T follicular helper cell (primary cell): ENCODE measurements at places on chromosomes 1 and 21.

DNA sequence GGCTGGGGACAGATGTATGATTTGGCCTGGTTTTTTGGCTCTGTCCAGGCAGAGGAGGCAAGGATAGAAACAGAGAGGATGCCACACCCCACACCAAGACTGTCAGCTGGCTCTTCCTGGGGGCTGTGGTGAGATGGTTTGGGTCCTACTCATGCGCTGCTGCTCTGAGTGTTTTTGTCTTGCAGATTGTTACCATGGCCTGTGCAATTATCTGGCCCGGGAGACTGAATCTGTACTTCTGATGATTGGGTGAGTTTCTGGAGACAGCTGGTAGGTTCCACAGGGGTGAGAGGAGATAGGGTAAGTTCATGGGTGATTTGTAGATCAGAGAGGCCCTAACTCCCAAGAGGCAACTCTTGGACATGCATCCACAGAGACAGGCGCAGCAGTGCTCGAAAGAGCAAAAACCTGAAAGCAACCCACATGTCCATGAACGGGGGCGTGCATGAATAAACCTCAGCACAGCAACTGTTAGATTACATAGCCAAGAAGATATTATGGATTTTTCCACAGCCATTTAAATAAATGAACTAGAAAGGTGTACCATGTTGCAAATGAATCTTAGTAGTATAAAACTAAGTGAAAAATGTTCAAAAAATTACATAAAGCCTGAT, 17.8 kb downstream of the AADACL4 start:
- DNase-seq, result no peak

- no peak for DNase-seq
Observed at GRCh38 chr21:36127250-36127904, 7.5 kb upstream of the CBR3 start.

DNA sequence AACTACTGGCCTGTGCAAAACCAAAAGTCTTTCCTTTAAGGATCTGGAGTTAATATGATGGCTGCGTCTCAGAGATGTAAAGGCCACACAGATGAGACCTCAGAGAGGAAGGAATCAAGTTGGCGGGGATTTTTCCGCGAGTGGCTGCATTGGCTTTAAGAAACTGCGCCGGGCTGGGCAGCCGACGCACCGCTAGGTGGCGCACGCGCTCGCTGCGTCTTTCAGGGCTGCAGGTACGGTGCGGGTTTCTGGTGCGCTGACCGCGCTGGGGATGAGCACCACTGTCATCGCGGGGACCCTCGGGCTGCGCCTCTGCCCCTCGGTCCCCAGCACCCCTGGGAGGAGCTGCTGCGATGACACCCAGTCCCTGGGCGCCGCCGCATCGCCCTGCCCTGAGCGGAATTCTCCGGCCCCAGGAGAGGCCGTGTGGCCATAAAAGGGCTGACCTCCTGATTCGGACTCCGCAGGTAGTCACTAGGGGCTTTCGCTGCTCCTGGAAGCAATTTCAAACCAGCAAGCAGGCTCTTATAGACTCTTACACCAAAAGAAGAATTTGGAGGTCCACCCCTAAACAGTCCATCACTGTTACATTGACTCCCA, 241.0 kb downstream of the KCNJ6 start:
- DNase-seq, result peak; percentile 9

GRCh38 chr1:77513839-77514763, 168.4 kb downstream of the ZZZ3 start:
- no peak for DNase-seq

DNA sequence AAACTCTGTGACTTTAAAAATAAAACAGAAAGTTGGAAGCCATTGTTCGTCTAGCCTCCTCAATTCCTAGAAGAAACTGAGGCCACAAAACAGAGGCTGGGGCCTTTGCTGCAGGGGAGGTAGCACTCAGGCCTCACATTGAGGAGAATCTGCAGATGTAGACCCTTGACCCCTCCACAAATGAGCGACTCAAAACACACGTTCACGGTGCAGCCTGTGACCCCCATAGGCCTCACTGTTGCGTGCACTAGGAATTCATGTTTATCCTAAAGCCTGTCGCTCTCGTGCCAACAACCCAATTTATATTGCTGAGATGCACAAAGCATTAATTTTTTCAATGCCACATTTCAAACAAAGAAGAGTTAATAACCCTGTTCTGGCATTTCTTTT, 5.6 kb downstream of the TMEM51 start:
- no peak for DNase-seq

- no peak for DNase-seq
Observed at GRCh38 chr1:17183388-17184160, 21.4 kb upstream of the PADI1 start.

- no peak for DNase-seq
Observed at GRCh38 chr1:222928212-222928611, 113.4 kb downstream of the DISP1 start.

DNA sequence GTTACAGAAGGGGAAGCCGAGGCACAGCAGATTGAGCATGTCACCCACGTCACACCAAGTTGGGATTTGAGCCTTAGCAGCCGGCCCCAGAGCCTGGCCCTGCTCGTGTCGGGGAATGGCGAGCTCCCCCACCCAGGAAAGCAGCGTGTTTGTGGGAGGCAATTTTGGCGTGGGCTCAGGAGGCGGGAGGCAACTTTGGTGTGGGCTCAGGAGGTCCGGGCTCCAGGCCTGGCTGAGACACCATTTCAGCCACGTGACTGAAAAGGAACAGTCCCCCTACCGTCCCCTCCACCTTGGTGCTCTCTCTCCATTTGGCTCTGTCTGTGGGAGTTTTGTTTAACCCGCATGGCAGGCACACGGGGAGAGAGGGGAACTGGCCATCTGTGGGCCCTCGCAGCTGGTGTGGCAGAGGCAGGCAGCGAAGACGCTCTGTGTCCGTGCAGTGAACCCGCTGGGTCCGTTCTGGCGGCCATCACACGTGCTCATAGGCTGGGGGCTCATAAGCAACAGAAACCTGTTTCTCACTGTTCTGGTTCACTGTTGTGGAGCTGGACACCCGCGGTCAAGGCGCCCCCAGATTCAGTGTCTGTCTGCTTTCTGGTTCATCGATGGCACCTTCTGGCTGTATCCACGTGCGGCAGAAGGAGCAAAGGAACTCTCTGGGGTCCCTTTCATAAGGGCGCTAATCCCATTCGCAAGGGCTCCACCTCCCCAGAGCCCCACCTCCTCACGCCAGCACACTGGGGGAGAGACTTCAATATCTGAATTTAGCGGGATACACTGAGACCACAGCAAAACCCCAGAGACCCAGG, 110.2 kb downstream of the CRYAA start:
- DNase-seq, result no peak

- DNase-seq, result no peak
Observed at GRCh38 chr1:22252251-22252650, 109.4 kb upstream of the WNT4 start.

GRCh38 chr1:245277276-245277675, 122.5 kb downstream of the KIF26B start:
- DNase-seq, result no peak

- no peak for DNase-seq
Observed at GRCh38 chr1:101846820-101847219, 149.9 kb downstream of the OLFM3 start.

- no peak for DNase-seq
Observed at GRCh38 chr21:29674343-29674742, 265.5 kb downstream of the GRIK1 start.

- DNase-seq, result no peak
Observed at GRCh38 chr1:241396747-241397681, 40.0 kb upstream of the RGS7 start.

DNA sequence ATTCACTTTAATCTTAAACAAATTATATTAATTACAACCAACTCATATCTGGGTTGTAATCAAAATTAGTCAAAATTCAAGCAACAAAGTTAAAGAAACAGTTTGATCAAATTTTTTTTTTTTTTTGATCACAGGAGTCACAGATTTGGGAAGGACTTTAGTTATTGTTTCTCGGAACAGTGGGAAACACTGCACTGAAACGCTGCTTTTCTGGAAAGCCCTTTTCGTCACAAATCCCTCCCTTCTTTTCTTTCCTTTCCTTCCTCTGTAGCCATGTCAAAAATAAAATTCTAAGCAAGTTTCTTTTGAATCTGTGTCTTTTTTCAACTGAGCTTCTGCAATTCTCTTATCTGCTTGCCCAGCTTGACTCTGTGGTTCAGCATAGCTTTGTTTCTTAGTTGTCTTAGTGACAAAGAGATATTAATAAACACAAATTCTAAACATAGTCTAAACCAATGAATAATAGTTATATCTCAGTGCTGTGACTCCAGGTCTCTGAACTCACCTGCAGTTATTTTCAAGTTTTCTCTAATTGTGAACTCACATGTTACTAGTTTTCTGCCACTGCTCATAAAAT, 53.8 kb downstream of the PTGS2 start:
- no peak for DNase-seq

DNA sequence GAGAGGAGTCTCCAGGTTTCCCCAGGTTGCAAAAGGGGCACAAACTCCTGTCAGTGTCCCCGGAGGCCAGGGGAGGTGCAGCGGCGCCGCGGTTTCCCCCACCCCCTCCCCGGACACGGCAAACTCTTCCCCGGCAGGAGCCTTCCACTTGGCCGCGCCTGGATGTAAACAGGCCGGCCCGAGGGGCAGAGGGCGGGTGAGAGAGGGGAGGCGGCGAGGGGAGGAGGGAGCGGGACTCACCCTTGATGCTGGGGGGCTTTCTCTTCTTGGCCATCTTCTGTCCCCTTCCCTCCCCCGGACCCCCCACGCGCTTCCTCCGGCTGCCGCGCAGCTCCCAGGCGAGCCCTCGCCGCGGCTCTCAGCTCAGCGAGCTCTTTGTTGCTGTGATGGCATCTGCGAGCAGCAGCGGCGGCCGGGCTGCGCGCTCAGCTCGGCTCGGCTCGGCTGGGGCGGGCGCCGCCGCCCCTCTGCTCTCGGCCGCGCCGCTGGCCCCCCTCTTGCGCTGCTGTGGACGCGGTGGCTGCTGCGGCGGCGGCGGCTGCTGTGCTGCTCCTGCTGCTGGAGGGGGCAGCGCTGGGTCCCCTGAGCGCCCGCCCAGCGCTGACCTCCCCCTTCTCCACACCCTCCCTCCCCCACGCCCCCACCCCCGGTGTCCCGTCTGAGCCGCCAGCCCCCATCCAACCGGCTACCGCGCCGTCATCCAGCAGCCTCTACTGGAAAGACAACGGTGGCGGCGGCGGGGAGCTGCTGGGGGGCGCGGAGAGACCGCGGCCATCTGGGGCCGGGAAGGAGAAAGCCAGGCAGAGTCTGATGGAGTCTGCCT, 4.9 kb upstream of the SLC44A5 start:
- DNase-seq, result no peak

DNA sequence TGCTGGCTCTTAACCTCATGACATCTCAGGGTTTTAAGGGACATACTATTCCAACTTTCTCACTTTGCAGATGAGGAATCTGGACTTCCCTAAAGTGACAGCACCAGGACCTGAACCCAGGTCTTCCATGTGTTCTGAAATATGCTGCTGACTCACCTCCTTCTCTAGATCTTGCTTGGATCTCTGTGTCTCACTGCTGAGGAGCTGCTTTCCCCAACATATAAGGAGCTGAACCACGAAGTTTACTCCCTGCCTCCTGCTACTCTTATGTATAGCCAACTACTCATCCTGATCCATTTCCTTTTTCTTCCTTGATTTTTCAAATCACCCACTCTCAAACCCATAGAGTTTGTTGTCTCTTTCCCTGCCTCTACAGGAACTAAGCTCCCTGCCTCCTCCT, 38.2 kb downstream of the ALG14 start:
- no peak for DNase-seq

DNA sequence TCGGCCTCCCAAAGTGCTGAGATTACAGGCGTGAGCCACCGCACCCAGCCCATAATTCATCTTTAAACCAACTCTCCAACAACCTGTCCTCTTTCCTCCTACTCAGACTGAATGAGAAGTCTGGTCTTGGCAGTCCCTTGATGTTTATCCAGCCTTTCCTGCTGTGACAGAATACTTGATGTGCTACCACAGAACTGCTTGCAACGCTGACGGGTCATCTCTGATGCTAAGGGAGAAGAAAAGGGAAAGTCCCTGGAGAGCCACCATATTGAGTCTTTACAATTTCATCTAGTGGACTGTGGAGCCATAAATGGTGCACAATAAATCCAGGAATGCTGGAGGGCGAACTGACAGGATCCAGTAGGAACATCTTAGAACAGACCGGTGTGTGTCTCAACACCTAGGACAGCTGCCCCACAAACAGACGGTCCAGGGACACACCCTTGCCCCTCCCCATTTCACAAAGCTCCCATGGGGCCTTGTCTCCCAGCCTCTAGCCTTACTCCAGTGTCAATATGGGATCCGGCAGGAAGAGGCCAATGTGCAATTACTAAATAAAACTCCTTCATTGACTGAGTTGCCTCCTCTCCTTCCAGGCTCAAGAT, 30.7 kb downstream of the JAK1 start:
- DNase-seq, result no peak

DNA sequence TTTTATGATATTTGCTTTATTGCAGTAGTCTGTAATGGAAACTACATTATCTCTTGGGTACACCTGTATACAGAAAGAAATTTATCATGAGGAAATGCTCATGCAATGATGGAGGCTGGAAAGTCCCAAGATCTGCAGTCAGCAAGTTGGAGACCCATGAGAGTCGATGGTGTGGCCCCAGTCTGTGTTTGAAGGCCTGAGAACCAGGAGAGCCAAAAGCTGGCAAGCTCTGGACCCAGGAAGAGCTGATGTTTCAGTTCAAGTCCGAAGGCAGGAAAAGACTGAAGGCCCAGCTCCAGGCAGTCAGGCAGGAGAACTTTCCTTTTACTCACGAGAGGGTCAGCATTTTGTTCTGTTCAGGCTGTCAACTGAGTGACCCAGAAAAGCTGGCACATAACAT, 42.2 kb downstream of the B3GALT5 start:
- DNase-seq, result no peak

DNA sequence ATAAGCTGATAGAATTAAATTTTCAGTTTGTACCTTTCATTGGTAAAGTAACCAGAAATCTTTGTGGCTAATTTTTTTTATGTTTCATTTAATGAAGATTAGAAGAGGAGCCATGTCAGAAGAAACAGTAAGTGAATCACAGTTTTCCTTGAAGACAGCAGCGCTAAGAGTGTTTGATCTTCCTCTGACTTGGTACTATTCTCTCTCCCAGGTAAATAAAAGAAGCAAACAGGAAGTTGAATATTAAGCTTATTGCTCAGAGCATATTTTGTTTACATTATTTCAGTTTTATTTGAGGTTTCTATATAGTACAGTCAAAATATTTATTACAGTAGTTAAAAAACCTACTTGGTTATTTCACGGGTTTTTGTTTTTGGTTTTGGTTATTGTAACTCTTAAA, 3.7 kb downstream of the MIGA1 start:
- DNase-seq, result no peak

- DNase-seq, result no peak
Observed at GRCh38 chr1:110538921-110539320, 19.9 kb upstream of the KCNA10 start.
